Activated CD8-positive, alpha-beta memory T cell treated with anti-CD3 and anti-CD28 coated beads for 1 hour (primary cell): ENCODE measurements at places on chromosomes 2 and 18.

DNA sequence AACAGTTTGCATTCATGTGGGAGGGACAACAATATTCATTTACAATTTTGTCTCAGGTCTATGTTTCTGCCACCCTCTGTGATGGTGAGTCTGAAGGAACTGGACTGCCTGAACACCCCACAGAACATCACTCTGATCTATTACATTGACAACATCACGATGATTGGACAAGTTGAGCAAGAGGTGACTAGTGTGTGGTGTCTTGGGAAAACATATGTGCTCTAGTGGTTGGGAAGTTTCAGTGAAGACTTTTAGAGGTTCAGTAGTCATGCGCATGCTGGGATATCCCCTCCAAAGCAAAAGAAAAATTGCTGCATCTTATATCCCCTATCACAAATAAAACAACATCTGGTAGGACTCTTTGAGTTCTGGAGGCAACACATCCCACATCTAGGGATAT is 18.6 kb upstream of the CTLA4 start:
- DNase-seq = no peak

GRCh38 chr2:98479959-98480524 is 35.4 kb downstream of the INPP4A start:
- DNase-seq = no peak

GRCh38 chr18:30489890-30490643 is 552.5 kb downstream of the DSC3 start:
- no peak for DNase-seq

GRCh38 chr2:102592601-102593000 is 26.8 kb upstream of the SLC9A2 start:
- no peak for DNase-seq

- no peak for DNase-seq
These were observed 294.1 kb downstream of the BCL2 start for GRCh38 chr18:63025251-63026090.

- DNase-seq = no peak
These were observed 127.8 kb downstream of the CERS6 start for GRCh38 chr2:168583710-168584521.

DNA sequence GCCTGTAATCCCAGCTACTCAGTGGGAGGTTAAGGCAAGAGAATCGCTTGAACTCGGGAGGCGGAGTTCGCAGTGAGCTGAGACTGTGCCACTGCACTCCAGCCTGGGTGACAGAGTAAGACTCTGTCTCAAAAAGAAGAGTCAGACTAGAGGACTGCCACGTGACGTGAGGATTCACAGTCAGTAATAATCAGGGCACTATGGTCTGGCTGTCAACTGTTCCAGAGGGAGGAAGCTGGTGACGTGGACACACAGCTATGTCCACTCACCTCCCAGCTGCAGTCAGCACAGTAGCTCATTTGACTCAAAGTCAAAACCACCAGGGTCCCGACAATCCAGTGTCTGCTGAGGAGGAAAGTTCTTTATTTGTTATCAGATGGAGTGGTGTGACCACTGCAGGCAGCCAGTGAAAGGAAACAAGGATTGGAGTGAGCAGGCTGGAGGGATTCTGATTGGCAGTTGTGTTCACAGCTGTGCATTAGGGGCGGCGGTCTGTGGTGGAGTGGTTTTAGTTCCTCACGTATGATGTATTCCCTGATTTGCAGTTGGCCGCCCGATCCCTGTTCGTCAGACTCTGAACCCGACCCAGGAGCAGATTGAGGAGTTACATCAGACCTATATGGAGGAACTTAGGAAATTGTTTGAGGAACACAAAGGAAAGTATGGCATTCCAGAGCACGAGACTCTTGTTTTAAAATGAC is 37.9 kb downstream of the MOGAT1 start:
- DNase-seq = no peak

DNA sequence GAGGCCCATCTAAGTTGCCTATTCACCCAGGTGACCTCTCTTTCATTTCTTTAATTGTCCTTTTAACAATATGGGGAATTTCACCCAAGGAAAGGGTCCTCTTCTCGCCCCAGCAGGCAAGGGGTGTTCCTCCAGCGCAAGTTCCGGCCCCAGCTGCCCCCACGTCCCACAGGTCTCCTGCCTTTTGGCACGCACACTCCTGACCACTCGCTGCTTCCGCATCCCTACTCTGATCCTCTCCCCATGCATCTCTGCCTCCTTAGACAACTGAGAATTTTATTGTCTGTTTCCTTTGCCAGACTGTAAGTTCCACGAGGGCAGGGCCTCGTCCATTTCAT is 684 bp upstream of the ARPC2 start:
- DNase-seq = no peak

GRCh38 chr2:95077861-95078603 is 43.6 kb downstream of the MRPS5 start:
- DNase-seq = no peak

GRCh38 chr18:37598966-37599896 is 33.6 kb upstream of the CELF4 start:
- DNase-seq = no peak

GRCh38 chr2:227163485-227163997 is 464 bp downstream of the COL4A4 start:
- no peak for DNase-seq

GRCh38 chr2:9984871-9985480 is 33.5 kb downstream of the GRHL1 start:
- no peak for DNase-seq

- no peak for DNase-seq
These were observed 100.8 kb downstream of the NEDD4L start for GRCh38 chr18:58144671-58145285.
